ENCODE measurements at places on chromosomes 6 and 20.

DNA sequence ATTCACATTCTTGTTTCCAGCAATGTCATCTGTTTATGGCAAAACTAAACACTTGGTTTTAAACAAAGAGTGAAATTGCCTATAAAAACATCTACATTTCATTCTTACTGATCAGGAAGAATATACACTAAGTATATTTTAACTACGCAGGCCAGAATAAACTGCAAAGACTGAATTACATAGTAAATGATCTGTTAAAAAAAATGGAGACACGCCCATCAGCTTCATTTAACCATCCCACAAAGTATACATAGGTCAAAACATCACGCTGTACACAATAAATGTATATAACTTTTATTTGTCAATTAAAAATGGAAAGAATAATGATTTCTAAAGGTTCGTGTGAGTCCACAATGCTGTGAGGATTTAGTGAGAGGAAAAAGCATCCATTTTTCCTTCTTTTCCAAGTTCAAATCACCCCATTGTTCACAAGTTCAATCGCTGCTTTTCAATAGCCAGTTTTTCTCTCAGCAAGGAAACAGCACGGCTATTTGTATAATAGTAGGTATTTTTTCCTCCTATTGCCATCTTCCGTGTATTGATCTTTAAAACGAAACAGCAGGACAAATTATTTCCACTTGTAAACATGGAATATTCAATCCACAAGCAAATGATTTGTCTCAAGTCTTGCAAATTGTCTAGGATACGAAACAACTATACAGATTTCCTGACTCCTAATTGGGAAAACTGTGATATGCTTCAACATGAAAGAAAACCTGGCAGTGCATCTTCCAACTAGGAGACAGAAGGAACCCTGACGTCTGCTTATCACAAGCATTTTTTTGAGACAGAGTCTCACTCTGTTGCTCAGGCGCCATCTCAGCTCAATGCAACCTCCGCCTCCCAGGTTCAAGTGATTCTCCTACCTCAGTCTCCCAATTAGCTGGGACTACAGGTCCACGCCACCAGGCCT, 10.6 kb downstream of the SFT2D1 start:
- no peak for DNase-seq

- DNase-seq = no peak
Measured at GRCh38 chr6:75170691-75171560, 34.9 kb downstream of the COL12A1 start.

- no peak for DNase-seq
Measured at GRCh38 chr6:4180652-4181255, 45.4 kb upstream of the ECI2 start.

DNA sequence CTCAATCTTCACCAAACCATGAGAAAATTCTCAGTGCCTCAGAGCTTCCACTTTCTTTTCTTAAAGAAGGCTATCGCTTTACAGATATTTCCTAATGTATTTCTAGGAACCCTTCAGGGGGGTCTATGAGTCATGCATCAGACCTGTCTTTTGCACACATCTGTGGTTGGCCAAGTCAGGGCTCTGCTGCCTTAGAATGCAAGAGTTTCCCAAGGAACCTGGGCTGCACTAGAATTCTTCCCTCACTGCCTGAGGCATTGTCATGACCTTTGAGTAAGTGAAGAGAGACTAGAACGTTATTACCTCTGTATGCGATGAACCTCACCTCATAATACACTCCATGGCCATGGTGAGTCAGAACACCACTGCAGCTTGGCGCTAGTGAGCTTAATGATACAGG, 365.0 kb upstream of the ID4 start:
- DNase-seq = no peak

DNA sequence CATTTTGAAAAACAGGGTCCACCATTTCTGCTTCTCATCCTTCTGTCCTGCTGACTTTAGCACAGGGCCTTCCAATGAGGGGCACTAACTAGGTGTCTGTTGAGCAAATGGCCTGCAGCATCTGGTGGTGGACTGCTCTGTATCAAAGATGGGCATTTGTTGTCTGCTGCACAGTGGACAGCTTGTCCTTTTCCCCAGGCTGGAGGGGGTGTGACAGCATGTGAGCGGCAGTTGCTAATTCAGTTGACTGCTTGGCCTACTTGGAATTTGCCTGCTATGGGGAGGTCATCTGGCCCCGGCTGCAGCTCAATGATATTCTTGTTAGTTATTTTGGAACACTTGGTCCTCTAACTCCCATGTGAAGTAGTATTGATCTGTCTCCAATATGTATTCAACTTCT, 93.7 kb downstream of the SH3BGRL2 start:
- DNase-seq = no peak

- DNase-seq = no peak
Measured at GRCh38 chr6:679282-679681, 13.7 kb downstream of the EXOC2 start.

- no peak for DNase-seq
Measured at GRCh38 chr20:38001173-38001875, 31.9 kb downstream of the TTI1 start.

- DNase-seq = no peak
Measured at GRCh38 chr6:157808405-157808950, 14.6 kb upstream of the SNX9 start.

- no peak for DNase-seq
Measured at GRCh38 chr6:53258774-53259155, 90.0 kb downstream of the ELOVL5 start.

- DNase-seq = no peak
Measured at GRCh38 chr6:168288781-168289570, 30.6 kb downstream of the DACT2 start.

GRCh38 chr6:132919045-132919860, 104.9 kb downstream of the RPS12 start:
- DNase-seq = no peak

DNA sequence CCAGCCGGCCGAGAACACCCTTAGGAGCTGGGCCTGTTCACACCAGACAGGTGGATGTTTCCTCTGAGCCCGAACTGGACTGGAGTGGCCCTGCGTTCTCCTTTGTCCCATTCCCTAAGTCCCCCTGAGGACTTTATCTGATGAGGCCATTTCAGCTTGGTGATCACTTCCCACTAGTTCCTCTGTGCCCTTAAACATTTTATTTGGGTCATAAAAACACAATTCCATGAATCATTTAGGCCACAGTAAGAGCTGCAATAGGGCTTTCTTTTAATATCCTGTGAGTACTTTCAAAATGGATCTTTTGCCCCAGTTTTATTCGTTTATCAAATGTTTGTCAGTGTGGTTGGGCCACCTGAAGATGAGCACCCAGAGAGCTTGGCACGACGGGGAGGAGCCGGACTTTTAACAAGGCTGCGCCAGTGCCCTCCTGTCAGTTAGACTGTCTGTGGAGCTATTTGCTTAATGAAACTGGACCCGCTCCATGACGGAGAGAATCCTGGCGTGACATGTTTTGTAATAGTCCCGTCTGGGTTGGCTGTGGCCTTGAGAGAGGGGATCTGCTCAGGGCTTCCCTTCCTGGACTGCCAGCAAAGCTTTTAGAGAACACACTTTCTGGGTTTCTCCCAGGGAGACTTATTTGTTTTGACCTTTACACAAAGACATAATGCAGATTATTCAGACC, 53.5 kb downstream of the ZDHHC14 start:
- DNase-seq = no peak

DNA sequence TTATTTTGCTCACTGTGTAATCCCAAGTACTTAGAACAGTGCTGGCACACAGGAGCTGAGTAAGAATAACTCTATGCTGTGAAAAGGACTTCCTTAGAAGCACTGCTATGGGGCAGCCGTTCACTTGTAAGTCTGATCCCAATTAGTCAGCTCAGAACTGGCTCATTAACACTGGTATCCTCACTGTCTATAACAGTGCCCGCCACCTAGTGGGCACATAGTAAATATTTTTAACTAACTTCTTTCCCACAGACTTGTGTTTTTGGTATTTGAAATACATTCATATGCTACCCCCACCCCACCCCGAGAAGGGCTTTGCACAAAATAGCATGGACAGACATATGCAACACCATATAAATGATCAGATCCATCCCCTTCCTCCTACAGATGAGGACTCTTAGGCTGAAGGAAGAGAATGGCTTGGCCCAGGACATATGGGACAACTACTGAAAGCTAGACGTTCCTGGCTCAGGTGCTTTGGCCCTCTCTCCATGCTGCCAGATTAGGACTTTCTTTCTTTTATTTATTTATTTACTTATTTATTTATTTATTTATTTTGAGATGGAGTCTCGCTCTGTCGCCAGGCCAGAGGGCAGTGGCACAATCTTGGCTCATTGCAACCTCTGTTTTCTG, 47.1 kb downstream of the DST start:
- peak; percentile 32 for DNase-seq

All from stimulated activated CD4-positive, alpha-beta T cell treated with anti-CD3 and anti-CD28 coated beads, TNF-alpha, amount 100 ng/mL, for 48 hours (primary cell).